ENCODE measurements at places on chromosomes 1 and 21. TPM values are rescaled to one million over a fixed set of nuclear protein-coding genes. Genes with fewer than 3 reads are reported as not detected.

ELF3 gene
- total RNA-seq: 517 TPM

VWA5B1 gene
- 2.1 TPM for total RNA-seq

UBASH3A gene
- 2.0 TPM for total RNA-seq

ETV3L gene
- not detected for total RNA-seq

ATP1A2 gene
- 18.6 TPM for total RNA-seq

RXFP4 gene
- not detected for total RNA-seq

POU3F1 gene
- 0.09 TPM for total RNA-seq

GJA4 gene
- total RNA-seq: 9.0 TPM

LRRN2 gene
- 2.4 TPM for total RNA-seq

THEMIS2 gene
- total RNA-seq: 18.3 TPM

ERICH3 gene
- 0.09 TPM for total RNA-seq

ZNF684 gene
- 4.4 TPM for total RNA-seq

CD1E gene
- 1.3 TPM for total RNA-seq

OR10Z1 gene
- total RNA-seq: not detected

Measured in mucosa of gallbladder (tissue), 1 donor.